Stimulated activated CD4-positive, alpha-beta T cell treated with anti-CD3 and anti-CD28 coated beads, Interleukin-12 subunit alpha, Interleukin-12 subunit beta, amount 100 ng/mL, for 4 hours (primary cell): ENCODE measurements at places on chromosomes 7 and 10.

GRCh38 chr10:107474650-107475049, 310.1 kb upstream of the SORCS1 start:
- DNase-seq, result no peak

- DNase-seq, result no peak
Measured at GRCh38 chr10:642186-642890, 47.1 kb downstream of the DIP2C start.

DNA sequence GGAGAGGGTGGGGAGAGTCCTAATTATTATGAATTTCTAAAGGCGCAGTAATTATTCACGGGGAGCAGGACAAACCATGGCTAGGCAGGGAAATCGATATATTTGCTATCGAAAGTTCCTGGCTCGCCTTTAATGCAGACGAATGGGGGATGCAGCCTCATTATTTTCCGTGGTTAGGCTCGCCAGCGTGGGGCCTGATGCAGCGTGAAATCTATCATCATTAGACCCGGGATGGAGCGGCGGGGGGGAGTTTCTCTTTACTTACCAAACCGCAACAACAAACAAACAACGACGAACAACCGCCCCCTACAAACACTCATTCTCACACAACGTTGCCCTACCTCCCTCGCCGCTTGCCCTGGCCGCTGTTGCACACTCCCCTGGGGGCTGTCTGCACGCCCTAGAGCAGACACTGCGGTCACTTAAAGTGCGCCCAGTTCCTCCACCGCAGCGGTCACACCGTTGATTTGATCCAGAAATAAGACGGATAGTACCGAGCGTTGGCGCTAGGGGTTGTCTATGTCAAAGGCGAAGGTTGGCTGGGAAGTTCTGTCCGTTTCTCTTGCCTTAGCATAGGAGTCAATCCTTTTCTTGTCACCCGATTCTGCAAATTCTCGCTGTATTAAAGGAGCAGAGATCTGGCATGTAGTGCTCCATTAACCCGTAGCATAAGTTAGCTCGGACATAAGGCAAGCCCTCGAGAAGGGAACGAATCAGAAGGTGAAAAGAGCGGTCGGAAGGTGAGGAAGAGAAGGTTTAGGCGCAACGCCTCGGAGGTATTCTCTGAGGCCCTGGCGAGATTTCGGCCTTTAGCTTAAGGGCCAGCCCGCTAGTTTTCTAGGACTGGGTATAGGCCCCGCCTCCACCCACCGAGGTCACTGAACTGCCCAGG, 10.4 kb downstream of the NXPH1 start:
- no peak for DNase-seq

DNA sequence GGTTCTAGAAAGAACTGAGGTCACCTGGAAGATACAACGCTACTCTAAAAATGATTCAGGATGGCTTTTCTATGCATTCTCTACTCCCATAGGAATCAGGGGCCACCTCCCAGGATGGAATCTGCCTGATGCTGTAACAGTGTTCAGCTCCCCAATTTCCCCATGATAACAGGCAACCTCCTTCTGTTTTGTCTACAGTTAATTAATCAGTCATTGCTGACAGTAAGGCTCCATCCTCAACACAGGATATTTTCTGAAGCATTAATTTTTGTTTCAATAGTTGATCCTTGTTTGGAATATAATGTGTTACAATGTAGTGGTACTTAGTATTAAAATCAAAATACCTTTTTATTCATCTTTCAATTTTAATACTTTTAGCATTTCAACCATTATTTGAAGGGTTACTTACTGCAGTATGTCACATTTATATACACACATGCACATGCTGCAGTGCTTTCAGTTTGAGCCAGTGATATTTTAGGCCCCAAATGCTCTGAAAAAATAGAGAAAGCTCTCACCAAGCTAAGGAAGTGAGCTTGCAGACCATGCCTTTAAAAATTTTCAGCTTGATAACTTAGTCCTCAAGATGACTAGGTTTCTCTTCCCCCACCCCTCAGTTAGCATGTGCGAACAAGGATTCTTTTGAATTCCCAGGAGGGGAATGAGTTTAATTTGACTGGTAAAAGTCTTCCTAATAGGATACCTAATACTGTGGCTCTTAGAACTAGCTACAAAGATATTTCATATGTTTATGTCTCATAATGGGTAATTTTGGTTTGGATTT, 592 bp upstream of the PIK3CG start:
- no peak for DNase-seq

GRCh38 chr10:53088961-53089360, 316.4 kb upstream of the MBL2 start:
- no peak for DNase-seq

DNA sequence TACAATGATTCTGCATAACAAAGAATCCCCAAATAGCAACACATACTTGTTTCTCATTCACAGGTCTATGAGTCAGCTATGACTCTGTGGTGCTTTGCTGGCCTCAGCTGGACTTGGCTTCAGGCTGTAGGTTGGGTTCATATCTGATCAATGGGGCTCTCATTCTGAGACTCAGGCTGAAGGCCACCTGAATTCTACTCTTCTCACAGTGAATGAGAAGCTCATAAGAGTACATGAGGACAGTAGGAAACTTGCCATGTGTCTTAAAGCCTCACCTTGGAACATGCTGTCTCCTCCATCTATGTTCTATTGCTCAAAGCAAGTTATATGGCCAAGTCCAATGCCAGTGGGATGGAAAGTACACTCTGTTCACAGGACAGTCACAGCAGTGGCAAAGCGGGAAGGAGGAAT, 292.9 kb downstream of the BMPER start:
- no peak for DNase-seq
